ENCODE measurements at places on chromosomes 7 and 10.

GRCh38 chr7:137818036-137818435, 28.7 kb downstream of the DGKI start:
- no peak for ATAC-seq

DNA sequence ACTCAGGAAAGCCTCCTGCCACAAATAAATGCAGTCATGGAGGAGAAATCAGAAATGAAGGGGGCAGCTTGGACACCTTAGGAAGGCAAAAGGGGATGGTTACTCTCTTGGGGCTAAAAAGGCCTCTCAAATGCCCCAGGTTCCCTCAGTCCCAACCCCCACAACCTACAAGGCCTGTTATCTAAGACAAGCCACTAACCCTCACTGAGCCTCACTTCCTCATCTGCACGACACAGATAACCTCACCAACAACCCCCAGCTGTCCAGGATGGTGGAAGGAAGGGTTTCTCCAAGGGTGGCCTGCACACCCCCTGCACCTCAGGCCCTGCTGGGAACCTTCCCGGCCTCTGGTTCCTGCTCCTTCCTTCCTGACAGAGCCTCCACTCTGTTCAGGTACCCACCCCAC, 29.2 kb downstream of the SORBS1 start:
- no peak for ATAC-seq

GRCh38 chr10:52108236-52108635, 205.8 kb upstream of the DKK1 start:
- ATAC-seq = no peak

DNA sequence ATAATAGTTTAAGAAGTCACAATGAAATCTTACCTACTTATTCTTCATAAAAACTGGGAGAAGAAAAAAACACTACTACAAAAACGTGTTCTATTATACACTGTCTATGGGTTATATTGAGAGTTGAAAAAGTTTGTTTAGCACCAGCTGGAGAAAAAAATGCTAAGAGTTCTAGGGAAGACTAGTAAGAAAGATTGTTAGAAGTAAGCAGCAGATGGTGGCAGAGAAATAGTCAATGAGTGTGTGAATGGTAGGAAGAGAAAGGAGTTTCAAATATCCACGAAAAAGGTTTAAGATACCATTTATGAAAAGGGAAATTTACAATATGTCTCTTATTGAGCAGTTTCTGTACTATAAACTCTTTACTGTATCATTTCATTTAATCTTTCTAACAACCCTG, 124.7 kb downstream of the NRBF2 start:
- ATAC-seq = no peak

DNA sequence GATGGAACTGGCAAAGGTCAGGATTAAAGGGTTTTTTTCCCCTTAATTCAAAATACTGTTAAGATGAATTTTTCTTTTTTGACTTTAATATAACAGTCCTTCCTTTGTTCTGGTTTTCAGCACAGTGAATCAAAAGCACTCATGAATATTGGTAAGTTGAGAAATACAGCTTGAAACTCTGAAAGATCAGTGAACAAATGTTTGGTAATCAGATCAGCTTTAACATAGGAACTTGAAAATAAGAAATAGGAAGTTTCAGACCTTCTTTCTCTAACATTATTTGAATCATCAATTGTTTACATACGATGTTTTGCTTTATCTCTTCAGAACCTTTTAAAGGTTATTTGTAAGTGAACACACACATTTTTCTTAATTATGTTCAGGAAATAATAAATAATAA, 90.5 kb downstream of the SGMS1 start:
- ATAC-seq = no peak
